ENCODE measurements at places on chromosomes 2 and 18.

DNA sequence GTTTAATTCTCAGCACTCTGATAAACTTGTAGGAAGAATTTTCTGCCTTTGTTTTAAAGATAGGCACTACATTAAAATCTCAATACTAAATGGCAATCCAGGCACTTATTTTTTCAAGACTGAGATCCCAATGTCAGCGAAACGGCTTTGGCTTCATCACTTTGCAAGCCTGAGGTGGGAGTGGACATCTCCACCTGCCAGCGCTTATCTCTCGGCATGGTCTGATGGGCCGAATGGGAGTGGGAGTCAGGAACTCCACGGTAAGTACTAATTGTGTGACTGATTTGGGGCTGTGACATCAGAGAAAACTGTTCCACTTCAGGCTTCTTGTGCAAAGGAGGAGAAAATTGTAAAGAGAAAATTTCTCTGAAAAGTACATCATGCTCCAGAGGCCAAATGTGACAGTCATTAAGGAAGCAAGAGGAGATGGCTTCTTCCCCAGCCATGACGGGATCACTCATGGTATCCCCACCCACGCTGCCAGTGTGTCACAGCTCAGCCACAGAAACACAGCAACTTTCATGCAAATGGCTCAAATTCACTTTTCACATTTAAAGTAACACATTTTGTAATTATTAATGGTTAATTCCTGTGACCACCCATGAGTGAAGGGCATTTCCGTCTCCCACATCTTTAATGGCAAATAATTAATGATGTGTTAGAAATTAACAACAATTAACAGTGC, 385.5 kb upstream of the HNRNPA3 start:
- no peak for DNase-seq

- DNase-seq: no peak
Measured at GRCh38 chr2:103785432-103785831, 1023.6 kb downstream of the TMEM182 start.

DNA sequence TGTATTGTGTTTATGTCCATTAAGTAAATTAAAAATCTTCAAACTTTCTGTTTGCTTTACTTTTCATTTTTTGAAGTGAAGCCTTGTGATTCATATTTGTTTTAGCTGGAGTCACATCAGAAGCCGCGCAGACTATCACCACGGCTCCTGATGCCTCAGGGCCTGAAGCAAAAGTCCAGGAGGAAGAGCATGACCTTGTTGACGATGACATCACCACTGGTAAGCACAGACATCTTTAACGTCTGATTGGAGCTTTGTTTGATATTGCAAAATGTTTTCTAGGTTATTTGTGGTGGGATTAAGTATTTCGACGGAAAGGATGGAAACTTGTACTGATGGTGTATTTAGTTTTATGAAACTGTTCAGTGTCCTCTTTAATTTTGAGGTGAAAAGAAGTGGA, 164.8 kb downstream of the WDR7 start:
- no peak for DNase-seq

- DNase-seq: no peak
Measured at GRCh38 chr18:38688416-38688815, 1122.8 kb upstream of the CELF4 start.

DNA sequence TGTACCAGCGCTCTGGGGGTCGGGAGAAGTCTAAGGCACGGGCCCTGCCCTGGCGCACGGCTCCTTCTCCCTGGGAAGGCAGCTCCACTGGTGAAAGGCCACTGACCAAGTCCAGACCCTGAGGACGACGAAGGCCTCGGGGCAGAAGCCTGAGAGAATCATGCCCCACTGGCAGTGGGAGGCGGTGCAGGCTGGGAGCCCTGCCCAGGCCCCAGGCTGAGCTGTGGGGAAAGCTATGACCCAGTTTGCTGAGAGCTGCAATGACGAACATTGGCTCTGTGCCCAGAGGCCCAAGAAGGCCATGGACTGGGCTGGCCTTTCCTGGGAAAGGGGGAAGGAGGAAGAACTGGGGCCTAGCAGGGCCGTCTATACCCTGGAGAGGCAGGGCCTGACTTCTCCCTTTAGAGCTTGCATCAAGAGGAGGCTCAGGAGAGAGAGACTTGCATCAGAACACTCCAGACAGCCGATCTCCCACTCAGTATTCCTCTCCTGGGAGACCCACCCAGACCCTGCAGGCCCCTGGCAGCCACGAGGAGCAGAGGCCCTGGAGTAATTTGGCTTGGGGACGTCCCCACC, 32.9 kb downstream of the HS1BP3 start:
- DNase-seq: peak; percentile 100

- DNase-seq: peak; percentile 23
Measured at GRCh38 chr2:40165509-40165844, 286.4 kb downstream of the SLC8A1 start.

DNA sequence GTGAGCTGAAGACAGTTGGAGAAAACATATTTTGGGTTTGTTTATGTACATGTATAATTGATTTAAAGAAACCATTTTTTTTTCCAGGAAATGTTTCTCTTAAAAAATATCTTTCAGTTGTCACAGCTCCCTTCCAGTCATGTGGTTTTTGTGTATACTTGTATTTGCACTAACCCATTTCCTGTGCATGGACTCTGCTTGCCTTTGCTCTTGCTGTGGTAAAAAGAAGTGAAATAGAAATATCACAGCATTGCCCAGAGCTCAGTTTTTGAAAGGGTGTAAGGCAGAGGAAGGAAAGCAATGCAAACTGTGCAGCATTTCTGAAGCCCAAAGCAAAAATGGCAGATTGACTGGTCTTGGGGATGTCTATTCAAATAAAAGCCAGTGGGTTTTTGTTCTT, 10.4 kb upstream of the DOCK10 start:
- DNase-seq: no peak

GRCh38 chr18:44729631-44730101, 49.0 kb downstream of the SETBP1 start:
- peak; percentile 33 for DNase-seq

- no peak for DNase-seq
Measured at GRCh38 chr18:56495884-56496283, 142.5 kb downstream of the TXNL1 start.

DNA sequence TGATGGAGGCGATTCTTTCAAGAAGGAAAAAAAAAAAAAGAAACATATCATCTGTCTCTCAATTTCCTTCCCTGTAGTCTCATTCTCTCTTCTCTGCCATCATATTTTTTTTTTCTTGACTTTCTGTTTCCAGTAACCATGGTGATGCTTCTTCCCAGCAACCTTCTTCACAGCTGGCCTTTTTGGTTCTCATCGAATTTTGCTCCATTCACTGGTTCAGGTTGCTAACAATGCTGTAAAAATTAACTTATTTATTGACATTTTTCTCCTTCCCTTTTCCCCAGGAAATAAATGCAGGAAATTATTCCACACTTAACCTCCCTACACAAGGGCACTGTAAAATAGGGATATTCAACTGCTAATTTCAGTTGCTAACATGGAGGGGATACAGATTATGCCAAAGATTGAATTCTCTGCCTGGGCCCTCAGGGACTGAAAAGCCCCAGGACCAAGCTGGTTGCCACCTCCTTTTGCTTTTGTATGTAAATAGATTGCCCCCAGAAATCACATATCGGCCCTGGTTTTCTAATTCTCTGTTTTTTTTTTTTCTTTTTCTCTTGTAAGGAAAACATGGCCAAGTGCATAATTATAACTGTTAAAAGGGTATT, 154.7 kb downstream of the MAP2 start:
- no peak for DNase-seq

DNA sequence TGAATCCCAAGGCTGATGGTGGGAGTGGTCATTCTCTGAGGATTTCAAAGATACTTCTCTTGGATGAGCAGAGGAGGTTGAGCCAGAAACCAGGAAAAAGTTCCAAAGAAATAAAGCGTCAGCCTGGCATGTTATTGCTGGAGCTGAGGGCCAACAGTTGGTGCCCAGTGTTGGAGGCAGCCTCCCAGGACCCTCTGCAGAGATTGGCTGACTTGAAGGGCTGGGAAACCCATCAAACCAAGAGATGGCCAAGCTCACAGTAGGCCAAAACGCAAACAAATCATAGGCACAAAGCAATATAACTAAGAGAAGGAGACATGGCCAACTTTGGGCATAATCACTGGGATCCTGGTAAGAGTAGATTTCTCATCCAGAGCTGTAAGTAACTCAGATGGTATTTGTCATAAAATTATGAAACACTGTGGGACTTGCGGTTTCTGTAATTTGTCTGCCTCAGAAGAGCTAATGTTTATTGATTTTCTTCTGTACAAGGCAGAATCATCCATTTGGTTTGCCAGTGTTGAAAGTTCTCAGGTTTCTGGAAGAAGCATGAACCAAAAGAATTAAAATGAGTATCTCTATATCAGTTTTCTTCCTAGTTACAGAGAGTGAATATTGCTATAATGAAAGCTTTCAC, 108.3 kb downstream of the ATL2 start:
- DNase-seq: no peak

DNA sequence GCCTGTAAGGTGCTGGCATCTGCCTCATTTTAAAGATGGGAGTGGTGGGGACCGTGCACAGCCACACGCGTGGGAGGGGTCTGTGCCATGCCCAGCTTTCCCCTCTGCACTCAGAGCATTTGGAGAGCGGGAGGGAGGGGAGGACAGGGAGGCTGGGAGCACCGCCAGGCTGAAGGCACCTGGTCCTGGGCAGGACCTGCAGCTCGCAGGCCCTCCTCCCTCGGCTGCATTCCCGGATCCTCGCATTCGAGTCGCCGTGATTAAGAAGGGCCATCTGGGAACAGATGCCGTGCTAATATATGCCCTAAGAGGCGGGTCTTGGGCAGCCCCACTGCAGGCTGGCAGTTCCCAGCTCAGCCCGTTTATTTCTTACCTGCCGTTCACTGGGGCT, 84.0 kb downstream of the PTGR3 start:
- no peak for DNase-seq

- DNase-seq: no peak
Measured at GRCh38 chr18:76953156-76953555, 130.8 kb downstream of the ZNF236 start.

GRCh38 chr2:62475172-62476011, 30.6 kb downstream of the TMEM17 start:
- DNase-seq: no peak

GRCh38 chr18:74517236-74517630, 17.1 kb upstream of the CNDP1 start:
- DNase-seq: no peak

- no peak for DNase-seq
Measured at GRCh38 chr18:362311-363290, 94.8 kb upstream of the THOC1 start.

- peak; percentile 77 for DNase-seq
Measured at GRCh38 chr18:3983351-3983969, 471.6 kb downstream of the DLGAP1 start.

DNA sequence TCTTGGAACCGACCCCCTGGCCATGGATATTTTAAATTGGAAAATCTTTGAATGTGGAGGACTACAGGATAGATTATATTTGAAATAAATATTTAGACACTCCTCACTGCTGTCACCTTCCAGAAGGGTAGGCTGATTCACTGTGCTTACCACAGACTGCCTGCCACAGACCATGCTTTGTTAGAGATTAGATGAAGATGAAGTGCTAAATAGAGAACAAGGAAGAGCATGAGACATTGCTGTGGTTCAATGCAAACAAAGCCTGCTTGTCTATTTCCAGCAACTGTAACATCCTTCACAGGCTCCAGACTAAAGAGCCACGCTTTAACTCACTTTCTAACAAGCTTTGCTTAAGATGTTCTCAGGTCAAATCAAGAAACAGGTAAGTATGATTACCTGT, 81.0 kb upstream of the TMEM17 start:
- DNase-seq: peak; percentile 11

- peak; percentile 46 for DNase-seq
Measured at GRCh38 chr2:41595240-41595639, 452.6 kb upstream of the PKDCC start.

DNA sequence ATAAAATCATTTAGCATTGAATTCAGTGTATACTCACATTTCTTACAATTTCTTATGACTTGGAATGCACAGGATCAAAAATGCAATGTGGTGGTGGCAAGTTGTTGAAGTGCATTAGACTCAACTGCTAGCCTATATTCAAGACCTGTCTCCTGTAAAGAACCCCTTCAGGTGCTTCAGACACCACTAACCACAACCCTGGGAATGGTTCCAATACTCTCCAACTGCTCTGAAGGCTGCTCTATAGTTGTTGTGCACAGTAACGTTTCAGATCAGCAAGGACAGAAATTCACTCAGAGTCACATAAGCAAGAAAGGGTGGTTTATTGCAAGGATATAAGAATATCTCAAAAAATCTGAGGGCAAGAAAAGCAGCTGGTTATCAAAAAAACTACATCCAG, 6.5 kb downstream of the GKN1 start:
- no peak for DNase-seq

All from fibroblast of pulmonary artery (primary cell).